ENCODE measurements at places on chromosomes 7 and 10. TPM values are rescaled to one million over a fixed set of nuclear protein-coding genes. Genes with fewer than 3 reads are reported as not detected.

DNA sequence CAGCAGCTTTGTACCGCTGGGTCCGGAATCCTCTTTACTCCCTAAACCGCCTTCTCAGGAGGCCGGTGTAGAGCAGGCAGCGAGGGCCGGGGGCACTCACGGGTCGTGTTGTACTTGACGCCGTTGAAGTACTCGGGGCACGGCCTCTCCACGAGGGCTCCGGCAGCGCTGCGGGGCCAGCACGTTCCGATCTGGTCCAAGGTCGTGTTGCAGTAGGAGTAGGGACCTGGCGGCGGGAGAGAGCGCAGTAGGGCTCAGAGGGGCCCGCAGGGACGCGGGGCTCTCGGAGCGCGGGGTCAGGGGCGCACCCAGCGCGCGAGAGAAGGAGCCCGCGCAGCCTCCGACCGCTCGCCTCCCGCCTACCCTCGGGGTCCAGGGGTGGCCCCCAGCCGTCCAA, 443 bp downstream of the CRHR2 start:
- peaks cover 17% of the 10 kb centered on the region for H3K27me3 ChIP-seq
- H3K4me1 ChIP-seq: peaks cover 7% of the 10 kb centered on the region
- peak overlapping the region; percentile 16 for H3K4me3 ChIP-seq
- no peak for DNase-seq

The NPC1L1 gene
- 0.39 TPM for total RNA-seq

DNA sequence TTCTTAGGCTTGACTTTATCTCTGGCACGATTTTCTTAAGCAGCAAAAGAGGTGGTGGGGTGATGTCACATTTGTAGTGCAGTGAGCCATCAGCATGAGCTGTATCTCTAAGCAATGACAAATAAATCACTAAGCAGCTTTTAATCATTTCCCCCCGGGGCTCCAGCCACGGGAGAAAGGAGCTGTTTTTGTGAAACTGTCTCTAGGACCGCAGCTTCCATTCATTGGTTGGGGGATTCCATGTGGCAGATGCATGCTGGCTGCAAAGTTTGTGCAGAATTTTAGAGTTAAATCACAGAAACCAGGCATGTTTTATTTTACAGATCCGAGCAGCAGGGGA, 464 bp downstream of the KIAA1217 start:
- H3K4me1 ChIP-seq: peaks cover 29% of the 10 kb centered on the region
- peak; percentile 30 for DNase-seq
- peak overlapping the region; percentile 96 for H3K27ac ChIP-seq
- no peaks in the 10 kb centered on the region for H3K27me3 ChIP-seq
- peak overlapping the region; percentile 78 for H3K4me3 ChIP-seq

The KCNMA1 gene
- total RNA-seq: 20.3 TPM

DNA sequence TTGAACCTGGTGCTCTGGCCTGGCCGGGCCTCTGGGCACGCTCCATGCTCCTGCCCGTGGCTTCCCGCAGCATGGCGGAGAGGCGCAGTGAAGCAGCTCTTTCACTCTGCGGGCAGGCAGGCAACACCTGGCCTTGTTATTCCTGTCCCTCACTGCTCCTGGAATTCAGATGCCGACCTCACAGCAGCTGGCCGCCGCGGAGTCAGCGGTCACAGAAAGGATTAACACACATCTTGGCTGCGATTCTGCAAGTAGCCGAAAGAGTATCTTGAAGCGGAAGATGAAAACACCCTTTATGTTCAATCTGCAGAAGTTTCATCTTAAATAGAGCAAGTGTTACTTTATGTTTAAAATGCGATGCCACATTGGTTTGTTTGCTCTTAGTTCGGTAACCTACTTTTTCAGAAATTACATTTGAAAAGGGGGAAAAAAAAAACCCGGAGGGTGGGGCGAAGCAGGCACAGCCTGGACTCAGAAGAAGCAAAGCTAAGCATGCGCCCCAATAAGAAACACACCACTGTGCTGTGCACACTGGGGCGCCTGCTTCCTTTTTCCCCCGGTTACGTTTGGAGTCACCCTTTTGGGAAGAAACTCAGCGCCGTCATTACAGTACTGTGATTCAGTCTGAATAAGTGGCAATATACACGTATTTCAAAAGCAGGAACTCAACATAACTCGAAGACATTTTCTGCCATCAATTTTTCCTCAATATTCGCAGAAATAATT, 42.3 kb downstream of the BRI3 start:
- H3K27me3 ChIP-seq: no peaks in the 10 kb centered on the region
- H3K4me3 ChIP-seq: no peak overlapping the region
- no peaks in the 10 kb centered on the region for H3K4me1 ChIP-seq

All from adrenal gland (tissue), 19 donors.